ENCODE measurements at places on chromosomes 16 and 17.

- no peak for DNase-seq
Measured at GRCh38 chr16:84827131-84827574, 7.4 kb downstream of the CRISPLD2 start.

DNA sequence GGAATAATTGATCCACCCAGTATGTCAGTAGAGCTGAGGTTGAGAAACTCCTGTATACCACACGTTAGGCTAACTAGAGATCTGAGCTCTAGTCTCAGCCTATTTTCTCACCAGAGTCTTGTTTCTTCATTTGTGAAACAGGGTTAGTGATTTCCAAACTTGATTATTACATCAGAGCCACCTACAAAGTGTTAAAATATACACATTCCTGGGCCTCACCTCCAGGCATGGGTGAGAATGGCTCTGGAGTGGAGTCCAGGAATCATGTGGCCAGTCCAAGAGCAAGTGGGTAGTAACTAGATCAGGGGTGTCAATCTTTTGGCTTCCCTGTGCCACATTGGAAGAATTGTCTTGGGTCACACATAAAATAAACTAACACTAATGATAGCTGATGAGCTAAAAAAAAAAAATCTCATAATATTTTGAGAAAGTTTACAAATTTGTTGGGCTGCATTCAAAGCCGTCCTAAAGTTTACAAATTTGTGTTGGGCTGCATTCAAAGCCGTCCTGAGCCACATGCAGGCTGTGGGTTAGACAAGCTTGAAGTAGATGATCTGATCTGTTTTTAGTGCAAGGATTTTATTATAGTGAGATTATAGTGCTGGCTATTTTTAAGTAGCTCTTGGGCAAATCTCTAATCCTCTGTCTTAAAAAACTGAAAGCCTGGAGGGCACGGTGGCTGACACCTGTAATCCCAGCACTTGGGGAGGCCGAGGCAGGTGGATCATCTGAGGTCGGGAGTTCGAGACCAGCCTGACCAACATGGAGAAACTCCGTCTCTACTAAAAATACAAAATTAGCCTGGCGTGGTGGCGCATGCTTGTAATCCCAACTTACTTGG, 20.4 kb downstream of the PRCD start:
- no peak for DNase-seq

GRCh38 chr16:57795431-57795878, 6.8 kb downstream of the KIFC3 start:
- no peak for DNase-seq

GRCh38 chr17:30321314-30321713, 12.5 kb downstream of the TMIGD1 start:
- DNase-seq = no peak

DNA sequence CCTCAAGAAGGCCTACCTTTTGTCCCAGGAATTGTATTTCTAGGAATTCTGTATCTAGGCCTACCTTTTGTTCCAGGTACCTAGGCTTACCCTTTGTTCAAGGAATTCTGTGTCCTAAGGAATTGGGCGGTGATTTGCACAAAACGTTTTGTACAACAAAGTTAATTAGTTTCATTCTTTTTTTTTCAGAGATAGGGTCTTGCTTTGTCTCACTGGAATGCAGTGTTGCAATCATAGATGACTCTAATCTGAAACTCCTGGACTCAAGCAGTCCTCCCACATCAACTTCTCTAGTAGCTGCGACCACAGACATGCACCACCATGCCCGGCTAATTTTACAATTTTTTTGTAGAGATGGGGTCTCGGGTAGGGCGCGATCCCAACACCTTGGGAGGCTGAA, 7.0 kb downstream of the CDR2L start:
- no peak for DNase-seq

DNA sequence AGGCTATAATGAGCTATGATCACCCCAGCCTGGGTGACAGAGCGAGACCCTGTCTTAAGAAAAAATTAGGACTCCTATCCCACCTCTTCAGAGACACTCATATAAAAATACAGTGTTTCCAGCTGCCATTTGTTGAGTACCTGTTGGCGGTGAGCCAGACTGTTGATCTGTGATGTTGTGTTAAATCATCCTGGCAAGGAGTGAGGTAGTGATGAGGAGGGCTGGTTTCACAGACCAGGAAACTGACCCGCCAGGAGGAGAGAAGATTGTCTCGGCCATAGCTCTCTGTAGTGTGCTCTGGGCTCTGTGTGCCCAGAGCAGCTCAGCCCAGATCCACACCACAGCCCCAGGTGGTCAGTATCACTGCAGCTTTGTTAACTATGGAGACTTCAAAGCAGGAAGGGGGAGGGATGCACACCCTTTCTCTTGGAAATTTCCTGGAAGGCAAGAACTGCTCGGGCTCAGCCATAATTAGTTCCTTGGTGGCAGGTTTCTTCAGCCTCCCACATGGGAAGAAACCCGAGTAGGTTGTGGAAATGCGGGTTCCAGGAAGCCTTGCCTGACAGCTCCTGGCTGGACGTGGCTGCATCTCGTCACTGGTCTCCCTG, 343.0 kb downstream of the SNX29 start:
- DNase-seq = no peak

- DNase-seq = no peak
Measured at GRCh38 chr17:57685499-57686132, 59.5 kb downstream of the CCDC182 start.

DNA sequence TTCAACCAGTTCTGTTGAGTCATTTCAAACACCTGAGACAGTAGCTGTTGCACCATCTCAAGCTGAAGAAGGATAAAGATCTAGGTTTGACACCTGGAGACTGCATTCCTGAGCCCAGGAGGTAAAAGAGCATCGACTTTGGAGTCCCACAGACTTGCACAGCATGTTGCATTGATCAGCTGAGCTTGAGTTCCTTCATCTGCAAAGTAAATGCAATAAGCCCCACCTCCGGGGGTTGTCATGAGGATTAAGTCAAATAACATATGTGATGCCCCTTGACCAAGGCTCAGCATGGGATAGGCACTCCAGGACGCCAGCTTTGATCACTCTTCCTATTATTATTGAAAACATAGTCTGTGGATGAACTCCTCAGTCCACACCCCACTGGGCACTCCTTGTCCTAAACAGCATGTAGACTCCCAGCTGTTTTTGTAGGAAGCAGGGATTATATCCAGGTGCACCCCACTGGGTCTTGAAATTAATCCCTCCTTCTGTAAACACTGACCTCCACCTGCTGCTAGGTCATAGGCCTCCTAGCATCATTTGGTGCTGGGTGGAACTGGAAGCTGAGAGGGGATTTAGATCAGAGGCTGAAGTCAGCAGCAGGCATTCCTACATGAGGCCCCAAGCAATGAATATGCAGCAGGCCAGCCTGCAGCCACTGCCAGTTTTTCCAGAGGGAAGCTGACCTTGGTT, 259.0 kb downstream of the HS3ST4 start:
- no peak for DNase-seq

DNA sequence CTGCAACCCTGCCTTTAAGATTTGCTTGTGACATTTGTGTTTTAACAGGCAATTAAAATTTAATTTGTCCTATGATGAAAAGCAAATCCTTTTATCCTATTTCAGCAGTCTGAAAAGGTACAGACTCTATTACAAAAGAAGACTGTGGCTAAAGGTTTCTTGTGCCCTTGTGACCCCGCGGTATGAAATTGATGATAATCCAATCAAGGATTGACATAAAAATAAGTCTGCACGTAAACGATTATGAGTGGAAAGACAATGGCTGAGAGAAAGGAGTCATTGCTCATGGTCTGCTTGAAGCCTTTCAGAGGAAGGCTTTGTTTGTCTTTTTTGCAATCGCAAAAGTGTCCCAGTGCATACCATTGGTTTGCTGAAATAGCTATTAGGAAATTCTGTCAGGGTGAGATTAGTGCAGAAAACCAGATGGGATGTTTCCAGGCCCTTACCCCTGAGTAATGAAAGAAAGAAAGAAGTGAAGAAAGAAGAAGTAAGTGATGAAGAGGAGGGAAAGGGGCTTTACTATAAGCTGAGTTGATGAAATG, 867.8 kb upstream of the CDH8 start:
- DNase-seq = no peak

GRCh38 chr17:9024497-9024896, 3.2 kb downstream of the NTN1 start:
- DNase-seq = no peak

- no peak for DNase-seq
Measured at GRCh38 chr16:5025171-5025632, 8.5 kb downstream of the NAGPA start.

GRCh38 chr16:50839920-50840729, 98.2 kb downstream of the CYLD start:
- no peak for DNase-seq

DNA sequence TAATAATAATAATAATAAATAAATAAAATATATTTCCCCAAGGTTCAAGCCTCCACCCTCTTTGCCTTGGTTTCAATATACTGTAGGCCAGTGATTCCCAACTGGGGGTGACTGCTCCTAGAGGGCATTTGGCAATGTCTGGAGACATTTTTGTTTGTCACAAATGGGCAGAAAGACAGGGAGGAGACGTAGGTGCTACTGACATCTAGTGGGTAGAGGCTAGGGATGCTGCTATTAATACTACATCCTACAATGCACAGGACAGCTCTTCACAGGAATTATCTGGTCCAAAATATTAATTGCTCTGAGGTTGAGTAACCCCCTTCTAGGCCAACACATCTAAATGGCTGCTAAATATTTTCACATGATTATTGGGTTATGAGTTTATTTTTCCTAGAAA, 12.8 kb upstream of the PRR14 start:
- no peak for DNase-seq

DNA sequence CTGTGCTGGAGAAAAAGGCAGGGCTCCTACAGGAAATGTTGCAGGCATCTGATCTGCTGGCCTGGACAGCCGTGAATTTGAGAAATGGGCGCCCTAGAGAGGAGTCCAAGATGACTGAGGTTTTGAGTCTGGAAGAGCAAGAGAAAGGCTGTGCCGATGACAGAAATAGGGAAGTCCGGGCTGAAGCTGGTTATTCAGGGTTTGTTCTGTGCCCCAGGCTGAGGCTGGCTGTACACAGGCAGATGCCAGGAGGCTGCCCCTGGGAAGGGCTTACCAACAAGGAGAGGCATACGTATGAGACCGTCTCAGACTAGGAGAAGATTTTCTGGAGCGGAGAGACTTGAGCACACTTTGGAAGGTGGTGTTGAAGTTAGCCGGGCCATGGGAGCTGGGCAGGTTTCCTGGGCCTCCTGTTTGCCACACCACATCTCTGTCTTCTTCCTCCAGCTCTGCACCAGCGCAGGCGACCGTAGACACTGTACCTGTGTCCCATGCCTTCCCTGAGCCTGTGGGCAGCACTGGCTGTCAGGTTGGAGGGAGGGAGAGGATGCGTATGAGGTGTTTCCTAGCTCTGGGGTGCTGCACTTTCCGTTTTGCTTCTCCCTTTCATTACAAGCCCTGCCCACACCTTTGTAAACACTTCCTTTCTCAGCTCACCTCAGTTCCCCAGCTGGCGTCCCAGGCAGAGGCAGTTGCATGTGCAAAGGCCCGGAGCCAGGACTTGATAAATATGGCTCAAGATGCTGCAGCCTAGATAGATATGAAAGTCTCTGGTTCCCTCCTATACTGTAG, 80.8 kb downstream of the SPECC1 start:
- DNase-seq = no peak

GRCh38 chr16:85158743-85159178, 46.5 kb upstream of the CIBAR2 start:
- no peak for DNase-seq

DNA sequence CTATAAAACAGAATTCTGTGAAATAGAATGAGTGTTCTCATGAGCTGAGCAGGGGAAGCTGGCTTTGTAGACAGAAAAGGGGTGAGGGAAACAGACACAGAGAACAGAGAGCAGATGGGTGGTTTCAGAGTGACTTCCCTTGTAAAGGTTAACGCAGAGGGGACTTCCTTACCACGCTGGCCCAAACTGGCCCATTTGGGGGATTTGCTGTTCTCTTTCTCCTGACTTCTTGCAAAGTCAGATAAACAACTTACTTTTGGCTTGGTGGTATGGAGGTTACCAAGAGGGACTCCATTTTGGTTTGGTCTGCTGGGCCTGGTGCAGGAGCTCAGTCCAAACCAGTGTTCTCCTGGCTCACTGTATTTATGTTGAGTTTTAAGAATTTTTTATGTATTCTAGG, 48.4 kb downstream of the SEC14L1 start:
- DNase-seq = no peak

GRCh38 chr16:49292413-49292812, 10.8 kb upstream of the CBLN1 start:
- DNase-seq = no peak

GRCh38 chr17:39393736-39394135, 7.7 kb downstream of the FBXL20 start:
- DNase-seq = no peak

All from cortex of kidney (tissue), 1 donor.